ENCODE measurements at places on chromosomes 16 and 17.

DNA sequence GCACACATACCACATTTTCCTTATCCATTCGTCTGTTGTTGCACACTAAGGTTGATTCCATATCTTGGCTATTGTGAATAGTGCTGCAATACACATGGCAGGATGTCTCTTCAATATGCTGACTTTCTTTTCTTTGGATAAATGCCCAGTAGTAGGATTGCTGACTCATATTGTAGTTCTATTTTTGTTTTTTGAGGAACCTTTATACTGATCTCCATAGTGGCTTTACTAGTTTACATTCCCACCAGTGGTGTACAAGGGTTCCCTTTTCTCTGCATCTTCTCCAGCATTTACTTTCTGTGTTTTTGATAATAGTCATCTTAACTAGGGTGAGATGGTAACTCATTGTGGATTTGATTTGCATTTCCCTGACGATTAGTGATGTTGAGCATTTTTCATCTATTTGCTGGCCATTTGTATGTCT is 118.1 kb downstream of the STXBP4 start:
- DNase-seq: no peak

DNA sequence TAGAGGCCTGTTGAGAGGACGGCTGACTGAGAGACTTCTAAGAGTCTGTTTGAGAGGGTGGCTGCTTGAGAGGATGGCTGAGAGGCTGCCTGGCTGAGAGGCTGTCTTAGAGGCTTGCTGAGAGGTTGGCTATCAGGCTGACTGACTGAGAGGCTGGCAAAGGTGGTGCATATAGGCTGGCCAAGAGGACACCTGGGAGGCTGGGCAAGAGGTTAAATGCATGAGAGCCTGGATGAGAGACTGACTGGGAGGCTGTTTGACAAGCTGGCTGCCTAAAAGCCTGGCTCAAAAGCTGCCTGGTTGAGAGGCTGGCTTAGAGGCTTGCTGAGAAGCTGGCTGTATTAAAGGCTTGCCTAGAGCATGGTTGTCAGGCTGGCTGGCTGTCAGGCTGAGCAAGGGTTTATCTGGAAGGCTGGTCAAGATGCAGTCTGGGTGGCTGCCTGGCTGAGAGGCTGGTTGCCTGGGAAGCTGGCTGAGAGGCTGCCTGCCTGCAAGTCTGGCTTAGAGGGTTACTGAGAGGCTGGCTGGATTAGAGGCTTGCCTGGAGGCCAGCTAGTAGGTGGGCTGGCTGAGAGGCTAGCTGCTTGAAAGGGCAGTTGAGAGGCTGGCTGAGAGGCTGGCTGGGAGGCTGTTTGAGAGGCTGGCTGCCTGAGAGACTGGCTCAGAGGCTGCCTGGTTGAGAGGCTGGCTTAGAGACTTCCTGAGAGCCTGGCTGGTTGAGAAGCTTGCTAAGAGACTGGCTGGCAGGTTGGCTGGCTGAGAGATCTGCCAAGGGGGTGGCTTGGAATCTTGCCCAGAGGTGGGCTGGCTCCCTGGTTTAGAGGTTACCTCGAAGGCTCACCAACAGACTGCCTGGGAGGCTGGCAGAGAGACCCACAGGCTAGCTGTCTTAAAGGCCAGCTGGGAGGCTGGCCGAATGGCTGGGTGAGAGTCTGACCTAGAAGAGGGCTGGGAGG is 38.3 kb upstream of the ACSM2B start:
- no peak for DNase-seq

DNA sequence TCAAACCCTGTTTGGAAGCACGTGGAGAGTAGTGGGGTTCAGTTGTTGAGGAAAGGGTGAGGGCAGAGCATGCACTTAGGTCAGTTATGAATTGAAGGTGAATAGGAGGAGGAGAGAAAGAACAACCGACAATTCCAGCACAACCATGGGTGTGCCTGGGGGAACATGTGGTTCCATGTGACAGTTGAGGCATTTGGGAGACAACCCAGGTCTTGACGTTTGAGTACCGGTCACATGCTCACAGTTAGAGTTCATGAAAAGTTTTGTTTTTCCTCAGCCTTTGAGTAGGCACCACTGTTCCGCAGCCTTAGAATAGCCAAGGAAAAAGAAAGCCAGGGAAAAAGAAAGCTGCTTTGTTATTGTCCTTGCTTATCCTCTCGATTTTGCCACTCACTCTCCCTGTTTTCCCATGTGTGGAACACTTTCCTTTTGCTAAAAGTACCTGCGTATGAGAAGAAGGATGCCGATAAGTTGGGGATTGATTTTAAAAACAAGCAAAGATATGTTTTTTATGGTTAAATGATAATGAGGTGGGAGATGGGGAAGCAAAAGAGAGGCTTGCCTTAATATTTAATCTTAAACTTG is 25.6 kb upstream of the ABCC11 start:
- DNase-seq: no peak

GRCh38 chr17:199191-199604 is 17.7 kb upstream of the DOC2B start:
- no peak for DNase-seq

- DNase-seq: peak; percentile 67
These were observed 2.9 kb upstream of the CCDC102A start for GRCh38 chr16:57539072-57539796.

Measured in stimulated activated effector memory CD8-positive, alpha-beta T cell treated with anti-CD3 and anti-CD28 coated beads, Interleukin-12 subunit alpha, Interleukin-12 subunit beta, amount 100 ng/mL, for 72 hours (primary cell).